ENCODE measurements at places on chromosomes 3 and 15.

DNA sequence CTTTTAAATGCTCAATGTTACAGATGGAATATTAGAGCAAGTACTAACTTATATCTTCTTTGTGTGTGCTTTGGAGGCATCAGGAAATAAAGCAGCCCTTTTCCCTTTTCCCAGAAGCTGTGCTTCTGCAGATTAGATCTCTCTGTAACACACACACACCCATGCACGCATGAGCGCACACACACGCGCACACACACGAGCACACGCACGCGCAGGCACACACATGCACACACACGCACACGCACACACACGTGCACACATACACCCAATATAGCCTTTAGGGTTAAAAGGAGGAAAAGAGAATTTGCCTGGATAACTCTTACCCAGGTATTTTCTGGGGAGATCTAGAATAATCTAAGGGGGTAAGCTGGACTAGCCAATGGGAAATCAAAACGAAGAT lies 56.9 kb downstream of the TFRC start:
- DNase-seq: no peak

DNA sequence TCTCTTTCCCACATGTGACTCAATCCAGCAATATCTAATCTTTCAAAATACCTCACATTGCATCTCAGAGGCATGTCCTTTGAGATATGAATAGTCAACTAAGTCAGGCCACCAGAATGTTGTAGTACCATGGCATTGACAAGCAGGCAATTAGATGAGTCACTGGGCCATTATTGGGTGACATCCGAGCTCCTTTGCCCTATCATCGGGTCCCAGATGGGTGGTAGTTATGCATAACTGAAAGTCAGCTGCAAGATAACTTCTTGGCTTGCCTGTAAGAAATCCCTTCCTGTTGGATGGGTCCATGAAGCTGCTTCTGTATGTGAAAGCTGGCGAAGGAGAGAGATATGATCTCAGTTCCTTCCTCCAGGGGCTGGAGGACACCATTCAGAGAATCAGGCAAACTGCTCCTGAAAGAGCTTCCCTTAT lies 32.8 kb downstream of the ARRDC4 start:
- DNase-seq: no peak

DNA sequence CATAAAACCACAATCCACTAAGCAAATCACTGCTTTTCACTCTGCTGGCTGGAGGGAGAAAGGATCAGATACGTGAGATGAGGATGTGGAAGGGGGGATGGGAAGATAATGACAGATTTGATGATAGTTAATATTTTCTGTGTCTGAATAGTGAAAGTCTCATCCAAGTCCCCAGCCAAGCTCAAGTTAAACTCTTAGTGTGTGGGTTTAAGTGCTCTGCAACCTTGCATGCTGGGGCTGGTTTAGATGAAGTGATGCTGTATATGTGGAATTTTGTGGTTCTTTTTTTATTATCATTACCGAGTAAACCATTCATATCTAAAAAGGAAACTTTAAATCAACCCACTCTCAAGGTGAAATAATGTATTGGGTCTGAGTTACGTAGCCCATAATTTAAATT lies 111.0 kb downstream of the TPRG1 start:
- no peak for DNase-seq

DNA sequence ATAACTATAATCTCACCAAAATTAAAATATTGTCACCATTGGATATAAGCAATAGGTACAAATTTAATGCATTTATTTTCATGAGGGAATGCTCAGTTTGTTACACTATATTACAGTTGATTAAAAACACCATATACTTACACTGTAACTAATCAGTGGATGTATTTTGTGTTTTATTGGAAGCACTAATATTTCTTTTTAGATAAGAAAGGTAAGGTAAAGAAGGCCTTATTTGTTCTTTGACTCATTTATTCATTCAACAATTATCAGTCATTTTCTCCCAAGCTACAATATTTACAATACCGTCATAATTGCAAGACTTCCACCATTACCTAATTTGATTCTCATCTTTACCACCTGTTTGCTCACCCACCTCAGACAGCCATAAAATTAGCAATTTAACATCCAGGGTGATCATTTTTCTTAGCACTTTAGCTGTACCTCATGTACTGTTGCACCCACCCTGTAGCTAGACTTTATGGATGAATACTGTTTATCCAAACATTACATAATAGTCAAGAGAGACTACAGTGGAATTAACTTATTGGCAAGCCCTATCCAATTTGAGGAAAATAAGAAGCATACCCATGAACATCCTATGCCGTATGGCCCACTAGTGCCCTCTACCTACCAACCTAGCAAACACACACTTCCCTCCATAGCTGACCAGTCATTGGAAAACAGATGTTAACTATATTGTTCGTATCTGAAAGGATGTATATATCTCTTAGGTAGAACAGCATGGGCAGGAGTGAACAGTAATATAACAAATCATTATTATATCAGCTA lies 229.6 kb downstream of the BBX start:
- no peak for DNase-seq

- no peak for DNase-seq
Observed at GRCh38 chr3:16290827-16291196, 25.8 kb downstream of the OXNAD1 start.

GRCh38 chr15:31214158-31214863 lies 112.3 kb upstream of the KLF13 start:
- no peak for DNase-seq

GRCh38 chr15:101244036-101244781 lies 7.6 kb downstream of the CHSY1 start:
- no peak for DNase-seq

- DNase-seq: no peak
Observed at GRCh38 chr3:101148001-101148400, 154.8 kb upstream of the ABI3BP start.

GRCh38 chr3:56291953-56292352 lies 176.3 kb downstream of the ERC2 start:
- DNase-seq: no peak

DNA sequence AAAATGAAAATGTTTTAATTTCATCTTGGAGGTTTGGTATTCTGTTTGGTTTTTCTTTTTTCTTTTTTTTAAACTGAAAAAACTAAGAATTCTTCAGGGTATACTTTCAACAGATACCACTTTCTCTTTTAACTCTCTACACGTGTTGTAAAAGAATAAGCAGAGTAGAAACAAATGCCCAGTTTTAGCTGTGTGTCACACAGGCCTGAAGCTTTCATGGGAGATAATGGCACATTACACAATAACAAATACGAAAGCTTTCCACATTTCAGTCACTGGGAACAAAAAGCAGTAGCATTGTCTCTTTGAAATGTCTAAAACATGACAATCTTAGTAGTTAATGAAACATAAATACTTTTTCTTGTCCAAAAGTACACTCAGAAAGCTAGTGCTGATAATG lies 818.5 kb downstream of the TBL1XR1 start:
- DNase-seq: no peak

DNA sequence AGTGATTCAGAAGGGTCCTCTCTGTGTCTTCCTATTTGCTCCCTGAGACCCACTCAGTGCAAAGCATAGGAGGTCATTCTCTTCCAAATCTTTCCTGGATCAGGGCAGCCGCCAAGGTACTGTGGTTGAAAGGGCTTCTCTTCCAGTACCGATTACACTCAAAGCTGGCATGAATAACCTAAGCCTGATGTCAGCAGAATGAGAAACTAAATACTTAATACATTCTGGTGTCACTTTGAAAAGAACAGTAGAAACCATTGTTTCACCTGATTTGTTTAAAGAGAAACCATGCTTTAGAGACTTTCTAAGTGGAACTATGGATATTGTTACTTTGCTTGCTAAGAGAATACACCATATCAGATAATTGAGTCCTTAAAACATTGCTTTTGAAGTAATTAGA lies 50.2 kb downstream of the PDHB start:
- DNase-seq: no peak

- DNase-seq: no peak
Observed at GRCh38 chr3:30864836-30865235, 29.6 kb downstream of the GADL1 start.

- DNase-seq: no peak
Observed at GRCh38 chr3:159062734-159063410, 261.0 kb downstream of the MFSD1 start.

DNA sequence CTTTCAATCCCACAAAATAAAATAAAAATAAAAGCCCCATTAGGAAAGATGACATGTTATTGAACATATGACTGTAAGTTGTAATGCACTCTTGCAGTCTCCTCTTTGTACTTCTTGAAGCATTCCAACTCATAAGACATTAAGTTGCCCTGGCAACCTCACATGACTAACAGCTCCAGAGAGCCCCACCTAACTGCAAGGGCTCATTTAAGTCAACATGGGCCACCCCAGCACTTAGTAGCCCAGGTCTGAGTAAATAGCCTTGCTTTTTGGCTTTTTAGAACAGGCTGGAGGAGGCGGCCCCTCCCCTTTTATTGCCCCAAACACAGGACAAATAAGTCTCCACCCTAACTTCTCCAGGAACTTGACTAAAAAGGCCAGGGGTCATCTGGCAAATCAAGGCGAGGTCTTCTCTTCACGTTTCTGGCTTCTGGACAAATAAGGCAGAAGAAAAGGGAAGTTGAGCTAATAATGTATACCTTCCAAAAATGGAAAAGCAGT lies 135.1 kb downstream of the TMCO5A start:
- no peak for DNase-seq

- DNase-seq: no peak
Observed at GRCh38 chr3:141106842-141107241, 55.7 kb downstream of the SPSB4 start.

DNA sequence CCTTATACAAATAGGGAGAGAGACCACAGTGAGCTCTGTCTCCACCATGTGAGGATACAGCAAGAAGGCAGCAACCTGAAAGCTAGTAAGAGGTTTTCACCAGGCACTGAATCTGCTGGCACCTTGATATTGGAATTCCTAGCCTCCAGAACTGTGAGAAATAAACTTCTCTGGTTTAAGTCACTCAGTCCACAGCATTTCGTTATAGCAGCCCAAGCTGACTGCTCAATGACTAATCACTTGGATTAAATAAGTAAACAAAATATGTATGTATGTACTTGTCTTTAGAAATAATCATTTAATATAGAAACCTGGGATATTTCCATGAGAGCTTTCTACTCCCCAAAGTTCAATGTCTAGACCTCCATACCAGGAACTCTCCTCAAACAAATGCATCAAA lies 162.0 kb downstream of the IMPG2 start:
- no peak for DNase-seq

GRCh38 chr3:192578729-192579128 lies 148.6 kb downstream of the FGF12 start:
- DNase-seq: no peak

DNA sequence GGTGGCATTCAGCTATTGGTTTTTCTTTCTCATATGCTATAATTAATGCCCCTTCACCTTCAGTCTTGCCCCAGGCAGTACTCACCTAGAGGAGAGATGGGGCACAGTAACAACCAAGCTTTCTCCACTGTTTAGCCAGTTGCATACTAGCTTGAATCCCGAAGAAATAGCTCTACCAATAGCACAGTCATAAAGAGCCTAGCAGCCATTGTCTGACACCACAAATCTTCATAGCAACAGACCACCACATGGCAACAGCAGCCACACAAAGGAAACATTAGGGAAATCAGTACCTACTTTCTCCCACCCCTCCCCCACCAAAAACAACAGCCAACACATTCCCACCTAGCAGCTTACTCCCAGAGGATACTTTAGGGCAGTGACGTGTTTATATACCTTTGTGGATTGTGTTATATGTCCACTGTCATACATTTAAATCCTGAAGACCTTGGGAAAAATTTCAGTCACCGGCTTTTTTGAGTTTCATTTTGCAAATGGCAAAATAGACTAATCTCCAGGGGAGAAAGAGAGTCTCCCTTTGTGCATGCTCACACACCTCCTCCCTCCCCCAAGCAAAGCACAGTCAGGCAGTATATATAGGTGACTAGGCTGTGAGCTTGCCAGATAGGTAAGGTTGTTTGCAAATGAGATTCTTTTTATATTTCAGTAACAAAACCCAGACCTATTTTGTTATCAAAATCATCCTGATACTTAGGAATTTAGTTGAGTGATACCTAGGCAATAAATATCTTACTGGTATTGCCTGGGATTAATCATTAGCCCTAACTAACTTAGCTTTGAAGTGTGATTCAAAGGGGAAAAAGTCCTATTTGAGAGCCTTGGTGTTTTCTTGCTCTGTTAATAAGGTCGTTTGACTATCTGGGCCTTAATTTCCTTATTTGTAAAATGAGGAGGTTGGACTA lies 140.6 kb downstream of the RBPMS2 start:
- DNase-seq: no peak

GRCh38 chr15:36632226-36632625 lies 52.8 kb downstream of the CDIN1 start:
- DNase-seq: no peak
